T-cell (primary cell): ENCODE measurements at places on chromosomes 12 and 14. TPM values are rescaled to one million over a fixed set of nuclear protein-coding genes. Genes with fewer than 3 reads are reported as not detected.

The B4GALNT3 gene
- total RNA-seq: 2.8 TPM

The TAS2R30 gene
- total RNA-seq: 8.5 TPM

The IRF2BPL gene
- total RNA-seq: 50.4 TPM

DNA sequence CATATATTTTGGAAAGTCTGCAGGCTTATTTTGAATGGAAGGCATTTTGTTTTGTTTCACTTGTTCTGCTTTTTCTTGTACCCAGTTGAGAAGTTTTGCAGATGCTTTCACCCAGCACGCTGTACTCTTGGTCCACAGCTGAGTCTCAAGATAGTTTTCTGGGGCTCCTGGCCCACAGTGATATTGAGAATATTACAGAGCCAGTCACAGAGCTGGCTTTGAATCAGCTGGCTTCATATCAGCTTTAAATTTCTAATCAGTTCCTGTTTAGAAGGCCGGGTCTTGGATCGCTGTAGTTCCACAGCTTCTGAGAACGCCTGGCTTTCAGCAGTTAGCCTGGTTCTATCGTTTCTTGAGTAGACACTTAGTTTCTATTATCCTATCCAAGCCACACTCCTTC lies 32.5 kb upstream of the PARP11 start:
- DNase-seq: no peak

- no peak for DNase-seq
Measured at GRCh38 chr14:85564841-85565527, 35.0 kb downstream of the FLRT2 start.

DNA sequence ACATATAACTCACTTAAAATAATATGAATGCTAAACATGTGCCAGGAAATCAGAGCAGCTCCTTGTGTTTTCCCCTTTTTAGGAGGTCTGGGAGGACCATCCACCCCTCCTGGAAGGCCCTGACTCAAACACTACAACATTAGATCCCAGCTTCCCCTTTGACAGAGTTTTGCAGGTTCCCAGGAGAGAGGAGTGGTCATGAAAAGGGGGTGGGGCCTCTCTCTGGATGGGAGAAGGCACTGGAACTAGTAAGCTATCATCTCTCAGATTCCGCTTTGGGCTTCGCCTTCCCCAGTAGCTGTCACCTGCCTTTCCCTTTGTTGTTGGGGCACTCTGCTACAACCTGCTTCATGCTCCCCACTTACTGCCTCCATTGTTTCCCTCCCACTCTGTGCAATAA lies 149.2 kb downstream of the ZFP36L1 start:
- DNase-seq: no peak

GRCh38 chr12:51850965-51851299 lies 2.4 kb upstream of the FIGNL2 start:
- no peak for DNase-seq

DNA sequence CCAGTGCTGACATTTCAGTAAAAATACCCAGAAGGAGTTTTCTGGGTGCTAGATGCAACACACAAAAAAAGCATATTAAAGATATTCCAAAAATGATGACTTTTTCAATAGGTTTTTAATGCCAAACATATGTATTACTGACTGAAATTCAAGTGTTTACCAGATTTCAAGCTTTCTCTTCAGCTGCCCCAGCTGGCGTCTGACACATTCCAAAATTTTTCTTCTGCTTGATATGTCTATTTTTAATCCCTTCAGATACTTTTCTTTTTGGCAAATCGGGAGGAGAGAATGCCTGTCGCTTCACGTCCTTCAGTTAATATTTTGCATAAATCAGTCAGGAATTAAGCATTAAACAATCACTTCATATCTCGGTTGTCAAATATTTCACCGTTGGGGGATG lies 7.1 kb upstream of the CCDC60 start:
- DNase-seq: no peak

GRCh38 chr12:6923003-6923732 lies 4.6 kb upstream of the ATN1 start:
- no peak for DNase-seq

- DNase-seq: no peak
Measured at GRCh38 chr14:71464840-71465239, 467.4 kb upstream of the RGS6 start.

GRCh38 chr14:76334316-76334715 lies 41.6 kb upstream of the ESRRB start:
- DNase-seq: no peak
